Activated CD4-positive, alpha-beta memory T cell treated with anti-CD3 and anti-CD28 coated beads for 36 hours (primary cell): ENCODE measurements at places on chromosomes 3 and 15. TPM values are rescaled to one million over a fixed set of nuclear protein-coding genes. Genes with fewer than 3 reads are reported as not detected.

Gene ARGFX
- total RNA-seq = not detected

DNA sequence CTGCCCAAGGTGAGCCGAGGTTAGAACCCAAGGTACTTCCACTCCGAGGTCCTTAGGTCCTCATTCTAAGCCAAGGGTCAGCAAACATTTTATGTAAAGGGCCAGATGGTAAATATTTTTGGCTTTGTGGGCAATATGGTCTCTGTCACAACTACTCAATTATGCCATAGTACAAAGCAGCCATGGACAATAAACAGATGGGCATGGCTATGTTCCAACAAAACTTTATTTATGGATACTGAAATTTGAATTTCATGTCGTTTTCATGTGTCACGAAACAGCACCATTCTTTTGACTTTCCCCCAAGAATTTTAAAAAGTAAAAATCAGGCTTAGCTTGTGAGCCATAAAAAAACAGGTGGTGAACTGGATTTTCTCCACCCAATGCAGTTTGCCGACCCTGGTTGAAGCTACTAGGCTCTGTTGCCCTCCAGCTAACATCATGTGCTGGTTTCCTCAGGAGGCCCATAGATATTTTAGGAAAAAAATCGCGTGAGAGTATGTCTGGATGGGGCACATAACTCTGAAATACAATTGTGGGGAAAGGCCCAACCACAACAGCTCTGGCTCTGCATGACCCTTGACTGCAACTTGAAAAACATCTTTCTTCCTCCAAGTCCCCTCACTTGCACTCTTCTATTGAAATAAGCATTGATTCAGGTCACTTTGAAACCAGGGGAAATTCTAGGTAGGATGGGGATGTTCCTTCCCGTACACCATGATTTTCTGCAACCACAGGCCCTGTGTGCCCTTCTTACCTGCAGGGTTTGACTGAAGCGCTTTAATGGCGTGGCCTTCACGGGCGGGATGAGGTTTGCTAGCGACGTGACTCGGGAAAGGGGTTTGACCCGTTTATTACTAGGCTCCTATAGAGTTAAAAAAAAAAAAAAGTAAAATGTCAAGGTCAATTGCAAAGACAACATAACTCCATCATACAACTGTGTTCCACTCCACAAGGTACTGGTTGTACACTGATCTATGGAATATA, 28.5 kb downstream of the ARHGEF3 start:
- no peak overlapping the region for H3K27ac ChIP-seq
- no peak for DNase-seq
- H3K36me3 ChIP-seq = peaks cover 26% of the 10 kb centered on the region
- H3K27me3 ChIP-seq = no peaks in the 10 kb centered on the region
- peaks cover 77% of the 10 kb centered on the region for H3K4me1 ChIP-seq
- H3K4me3 ChIP-seq = no peak overlapping the region

- H3K36me3 ChIP-seq = no peaks in the 10 kb centered on the region
- peaks cover 2% of the 10 kb centered on the region for H3K27me3 ChIP-seq
- DNase-seq = no peak
Measured at GRCh38 chr3:112273536-112273935, 20.5 kb downstream of the SLC9C1 start.

Gene FILIP1L
- total RNA-seq = 0.10 TPM

Gene RPP25
- 3.8 TPM for total RNA-seq

- DNase-seq = no peak
- peaks cover 4% of the 10 kb centered on the region for H3K27me3 ChIP-seq
- peaks cover 9% of the 10 kb centered on the region for H3K4me1 ChIP-seq
- no peak overlapping the region for H3K4me3 ChIP-seq
- H3K36me3 ChIP-seq = no peaks in the 10 kb centered on the region
Measured at GRCh38 chr3:87084868-87085267, 93.9 kb upstream of the VGLL3 start.

GRCh38 chr3:183349421-183350157, 78.8 kb downstream of the MCF2L2 start:
- H3K27ac ChIP-seq = no peak overlapping the region
- peaks cover 14% of the 10 kb centered on the region for H3K4me1 ChIP-seq
- no peak for DNase-seq
- H3K36me3 ChIP-seq = peaks cover 6% of the 10 kb centered on the region
- no peaks in the 10 kb centered on the region for H3K27me3 ChIP-seq
- H3K4me3 ChIP-seq = no peak overlapping the region

DNA sequence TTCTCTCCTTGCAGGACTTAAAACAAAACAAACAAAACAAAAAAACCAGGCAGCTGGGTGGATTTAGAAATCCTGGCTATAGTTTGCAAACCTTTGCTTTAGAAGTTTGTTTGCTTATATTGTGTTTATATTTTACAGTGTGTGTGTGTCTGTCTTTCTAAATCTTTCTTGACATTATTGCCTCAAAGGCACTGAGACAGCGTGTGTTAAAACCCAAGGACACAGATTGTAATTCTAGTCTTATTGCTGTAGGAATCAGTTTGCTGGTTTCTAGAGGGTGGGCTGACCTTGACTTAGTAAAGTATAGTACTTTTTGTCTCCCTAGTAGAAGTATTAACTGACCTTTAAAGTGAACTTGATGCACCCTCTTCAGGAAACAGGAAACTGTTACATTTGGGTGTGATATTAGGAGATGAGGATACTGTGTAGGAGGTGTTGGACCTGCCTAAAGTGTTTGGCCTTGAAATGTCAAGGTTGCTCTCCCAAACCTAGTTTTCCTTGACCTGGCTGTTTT, 71.0 kb downstream of the TCF12 start:
- H3K27me3 ChIP-seq = no peaks in the 10 kb centered on the region
- DNase-seq = no peak

Gene RTP1
- total RNA-seq = not detected

Gene PRR20G
- not detected for total RNA-seq

Gene ARL8B
- total RNA-seq = 58.5 TPM

GRCh38 chr3:97232393-97233034, 418.1 kb downstream of the EPHA6 start:
- no peak for DNase-seq
- H3K36me3 ChIP-seq = no peaks in the 10 kb centered on the region
- H3K4me1 ChIP-seq = no peaks in the 10 kb centered on the region
- no peaks in the 10 kb centered on the region for H3K27me3 ChIP-seq
- H3K27ac ChIP-seq = no peak overlapping the region

GRCh38 chr15:89089316-89090230, 1.3 kb downstream of the ABHD2 start:
- H3K36me3 ChIP-seq = peaks cover 9% of the 10 kb centered on the region
- no peaks in the 10 kb centered on the region for H3K27me3 ChIP-seq
- peak overlapping the region; percentile 91 for H3K27ac ChIP-seq
- DNase-seq = no peak
- peaks cover 46% of the 10 kb centered on the region for H3K4me1 ChIP-seq

DNA sequence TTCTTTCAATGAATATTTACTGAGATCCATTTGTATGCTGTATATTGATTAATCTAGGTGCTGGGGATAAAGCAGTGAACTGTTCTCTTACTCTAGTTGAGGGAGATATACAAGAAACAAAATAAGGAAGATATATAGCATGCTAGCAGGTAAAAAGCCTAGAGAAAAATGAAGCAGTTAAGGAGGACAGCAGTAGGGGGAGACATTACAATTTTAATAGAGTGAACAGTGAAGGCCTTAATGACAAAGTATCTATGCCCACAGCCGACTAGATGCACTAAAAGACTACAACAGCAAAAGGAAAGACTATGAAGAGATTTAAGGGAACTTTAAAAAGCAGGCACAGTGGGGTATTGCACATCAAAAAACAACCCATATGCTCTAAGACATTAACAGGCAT, 81.4 kb downstream of the XRN1 start:
- H3K36me3 ChIP-seq = peaks cover 25% of the 10 kb centered on the region
- no peaks in the 10 kb centered on the region for H3K27me3 ChIP-seq
- H3K4me1 ChIP-seq = no peaks in the 10 kb centered on the region
- no peak for DNase-seq
- no peak overlapping the region for H3K27ac ChIP-seq

Gene PRKCD
- total RNA-seq = 23.8 TPM

DNA sequence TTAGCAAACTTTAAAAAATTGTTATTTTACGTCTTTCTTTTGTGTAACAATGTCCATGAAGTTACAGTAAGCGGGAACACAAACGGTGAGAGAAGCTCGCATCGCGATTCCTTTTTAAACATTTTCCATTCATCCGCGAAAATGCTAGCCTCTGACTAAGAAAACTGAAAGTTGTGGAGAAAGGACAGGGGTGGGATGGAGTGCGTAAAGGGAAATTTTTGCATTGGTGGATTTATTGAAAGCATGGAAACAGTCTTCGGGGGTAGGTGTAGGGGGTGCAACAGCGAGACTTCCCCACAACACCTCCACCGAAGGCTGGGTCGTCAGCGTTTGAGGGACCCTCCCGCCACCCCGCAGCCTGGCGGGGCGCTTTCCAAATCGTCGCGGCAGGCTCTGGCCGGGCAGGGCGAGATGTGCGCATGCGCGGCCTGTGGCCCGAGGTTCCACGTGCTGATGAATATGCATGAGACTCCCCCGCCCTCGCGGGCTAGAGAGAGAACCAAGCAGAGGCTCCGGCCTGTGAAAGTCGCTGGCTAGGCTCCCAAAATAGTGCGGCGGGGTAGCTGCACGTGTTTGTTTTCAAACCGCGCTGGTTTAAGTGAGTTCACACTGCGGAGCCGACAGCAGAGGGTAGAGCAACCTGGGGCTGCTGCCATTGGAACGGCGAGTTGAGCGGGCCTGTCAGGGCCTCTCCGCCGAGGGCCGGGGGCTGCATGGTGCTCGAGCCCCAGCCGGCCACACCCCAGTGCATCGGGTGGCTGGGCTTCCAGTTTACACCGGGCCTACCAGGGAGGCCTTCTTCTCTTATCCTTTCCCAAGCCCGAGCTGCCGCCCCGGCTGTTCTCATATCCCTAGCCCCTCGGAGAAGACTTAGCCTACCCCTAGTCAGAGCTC, 9.9 kb downstream of the ZIC1 start:
- H3K4me1 ChIP-seq = no peaks in the 10 kb centered on the region
- peaks cover 12% of the 10 kb centered on the region for H3K36me3 ChIP-seq
- no peak for DNase-seq
- H3K4me3 ChIP-seq = no peak overlapping the region

Gene UACA
- total RNA-seq = 3.8 TPM

GRCh38 chr3:21790466-21790865, 39.5 kb upstream of the ZNF385D start:
- H3K4me3 ChIP-seq = no peak overlapping the region
- no peaks in the 10 kb centered on the region for H3K36me3 ChIP-seq
- no peak overlapping the region for H3K27ac ChIP-seq
- no peak for DNase-seq

- no peak for DNase-seq
- H3K27me3 ChIP-seq = no peaks in the 10 kb centered on the region
- no peak overlapping the region for H3K27ac ChIP-seq
- peaks cover 55% of the 10 kb centered on the region for H3K36me3 ChIP-seq
- peaks cover 6% of the 10 kb centered on the region for H3K4me1 ChIP-seq
- no peak overlapping the region for H3K4me3 ChIP-seq
Measured at GRCh38 chr3:37026851-37027250, 33.5 kb downstream of the MLH1 start.

DNA sequence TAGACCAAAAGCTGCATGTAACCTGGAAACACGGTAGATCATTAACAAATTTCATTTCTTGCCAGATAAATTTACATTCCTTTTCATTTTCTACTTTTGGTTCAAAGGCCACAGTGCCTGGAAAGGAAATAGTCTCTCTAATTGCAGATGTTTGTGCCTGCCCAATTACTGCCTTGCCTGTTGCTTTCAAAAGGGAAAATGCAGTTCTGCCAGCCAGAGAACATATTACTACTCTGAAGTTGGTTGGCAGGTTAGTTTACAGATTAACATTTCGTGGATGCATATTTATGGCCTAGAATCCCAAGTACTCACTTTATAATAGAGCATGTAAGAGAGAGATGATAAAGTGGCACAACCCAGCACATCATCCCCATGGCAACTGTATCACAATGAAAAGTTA, 124.3 kb upstream of the LRRC3B start:
- H3K27ac ChIP-seq = no peak overlapping the region
- H3K4me1 ChIP-seq = no peaks in the 10 kb centered on the region
- H3K4me3 ChIP-seq = no peak overlapping the region
- H3K36me3 ChIP-seq = no peaks in the 10 kb centered on the region

DNA sequence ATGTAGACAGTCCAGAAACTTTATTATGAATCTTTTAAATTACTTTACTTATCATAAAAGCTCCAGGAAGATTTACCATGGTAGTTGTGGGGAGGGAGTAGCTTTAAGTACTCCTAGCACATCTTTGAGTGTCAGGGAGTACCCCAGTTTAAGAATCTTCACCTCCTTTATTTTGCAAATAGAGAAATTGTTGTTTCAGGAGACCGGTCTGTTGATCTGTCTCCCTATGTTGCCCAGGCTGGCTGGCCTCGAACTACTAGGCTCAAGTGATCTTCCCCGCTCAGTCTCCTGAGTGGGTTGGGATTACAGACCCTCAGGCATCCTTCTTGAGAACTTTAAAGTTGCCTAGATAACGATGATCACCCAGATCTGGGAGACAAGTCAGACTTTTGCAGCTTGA, 11.1 kb downstream of the FXR1 start:
- peaks cover 7% of the 10 kb centered on the region for H3K36me3 ChIP-seq
- peaks cover 54% of the 10 kb centered on the region for H3K4me1 ChIP-seq
- no peak for DNase-seq
- no peak overlapping the region for H3K4me3 ChIP-seq
- no peak overlapping the region for H3K27ac ChIP-seq

Gene GATM
- 0.62 TPM for total RNA-seq

Gene SI
- not detected for total RNA-seq

Gene MESP1
- 4.6 TPM for total RNA-seq

Gene VEPH1
- total RNA-seq = not detected

DNA sequence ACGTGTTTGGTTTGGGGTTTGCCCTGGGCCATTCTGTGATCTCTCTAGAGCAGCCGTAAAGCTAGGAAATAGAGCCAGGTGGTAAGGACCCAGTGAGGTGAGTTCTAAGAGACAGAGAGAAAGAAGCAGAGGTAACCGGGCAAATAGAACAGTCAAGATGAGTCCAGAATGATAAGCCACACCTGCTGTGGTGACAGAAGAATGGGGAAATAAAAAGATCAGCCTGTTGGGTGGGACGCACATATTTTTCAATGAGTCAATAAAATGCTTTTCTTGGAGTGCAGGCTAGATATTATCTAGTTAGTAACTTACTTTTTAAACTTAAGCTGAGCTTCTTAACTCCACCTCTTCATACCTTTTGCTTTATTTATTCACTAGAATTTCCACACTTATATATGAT, 135.0 kb downstream of the NFKBIZ start:
- DNase-seq = no peak
- no peak overlapping the region for H3K4me3 ChIP-seq
- H3K36me3 ChIP-seq = no peaks in the 10 kb centered on the region
- H3K27ac ChIP-seq = no peak overlapping the region
- H3K27me3 ChIP-seq = peaks cover 11% of the 10 kb centered on the region
- peaks cover 17% of the 10 kb centered on the region for H3K4me1 ChIP-seq
